Activated naive CD4-positive, alpha-beta T cell treated with anti-CD3 and anti-CD28 coated beads, Interleukin-2, amount 50 U/mL, for 16 hours (primary cell): ENCODE measurements at places on chromosomes 6 and 20.

DNA sequence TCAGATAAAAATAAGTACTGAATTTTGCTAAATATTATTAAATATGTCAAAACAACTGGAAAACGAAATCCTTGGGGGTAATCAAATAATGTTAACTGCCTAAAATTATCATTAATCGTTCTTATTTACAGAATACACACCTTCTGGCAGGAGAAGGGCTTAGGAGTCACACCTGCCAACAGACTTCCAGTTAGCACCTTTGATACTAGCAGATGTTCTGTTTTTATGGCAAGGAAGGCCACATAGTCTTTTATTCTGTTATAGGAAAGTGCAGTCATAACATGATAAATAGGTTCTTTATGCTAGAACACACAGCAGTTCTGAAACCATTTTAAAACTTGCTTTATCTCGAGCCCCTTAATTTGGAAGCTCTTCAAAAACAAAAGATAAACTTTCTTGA is 464.1 kb downstream of the UTRN start:
- DNase-seq: no peak

DNA sequence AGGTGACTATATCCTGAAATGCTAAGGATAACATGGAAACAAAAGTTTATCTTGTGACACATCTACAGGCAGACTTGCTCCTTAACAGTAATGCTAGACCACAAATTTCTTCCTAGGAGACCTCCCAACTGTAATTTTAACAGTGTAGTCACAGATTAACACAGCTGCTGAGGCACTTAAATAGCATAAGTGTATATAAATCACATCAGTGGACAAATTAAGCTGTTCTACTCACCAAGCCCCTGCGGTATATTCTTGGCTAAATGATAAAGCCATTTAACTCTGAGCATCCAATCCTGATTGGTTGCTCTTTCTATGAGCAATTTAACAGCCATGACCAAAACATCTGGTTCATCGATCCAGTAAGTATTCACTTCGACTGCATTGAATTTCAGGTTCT is 73.3 kb upstream of the LYRM2 start:
- DNase-seq: no peak

DNA sequence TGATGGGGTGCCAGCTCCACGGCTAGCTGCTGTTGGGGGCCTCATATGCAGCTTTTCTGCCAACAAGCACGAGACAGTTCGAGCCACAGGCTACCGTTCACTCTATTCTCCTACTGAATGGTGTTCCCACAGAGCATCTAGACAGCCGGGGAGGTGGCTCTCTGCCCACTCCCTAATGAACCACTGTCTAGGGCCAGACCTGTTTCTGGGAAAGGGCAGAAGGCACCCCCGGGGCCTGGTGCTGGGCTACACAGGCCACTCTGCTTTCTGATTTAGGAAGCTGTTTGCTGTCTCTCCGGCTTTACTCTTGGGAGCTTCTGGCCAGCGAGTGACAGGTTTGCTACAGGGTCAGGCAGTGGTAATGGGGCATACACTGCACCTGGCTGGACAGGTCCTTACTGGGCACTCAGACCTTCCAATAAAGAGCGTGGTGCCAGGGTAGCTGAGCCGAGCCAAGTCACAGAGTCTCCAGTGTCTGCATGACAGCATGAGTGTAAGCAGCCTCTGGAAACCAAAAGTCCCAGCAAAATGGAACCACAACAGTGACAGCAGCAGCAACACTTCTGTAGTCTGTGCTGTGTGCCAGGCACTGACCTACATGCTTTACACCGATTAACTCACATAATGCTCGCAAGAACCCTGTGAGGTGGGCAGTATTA is 8.4 kb downstream of the CCDC167 start:
- DNase-seq: no peak

- no peak for DNase-seq
These were observed 228.0 kb upstream of the PLN start for GRCh38 chr6:118319894-118320649.

DNA sequence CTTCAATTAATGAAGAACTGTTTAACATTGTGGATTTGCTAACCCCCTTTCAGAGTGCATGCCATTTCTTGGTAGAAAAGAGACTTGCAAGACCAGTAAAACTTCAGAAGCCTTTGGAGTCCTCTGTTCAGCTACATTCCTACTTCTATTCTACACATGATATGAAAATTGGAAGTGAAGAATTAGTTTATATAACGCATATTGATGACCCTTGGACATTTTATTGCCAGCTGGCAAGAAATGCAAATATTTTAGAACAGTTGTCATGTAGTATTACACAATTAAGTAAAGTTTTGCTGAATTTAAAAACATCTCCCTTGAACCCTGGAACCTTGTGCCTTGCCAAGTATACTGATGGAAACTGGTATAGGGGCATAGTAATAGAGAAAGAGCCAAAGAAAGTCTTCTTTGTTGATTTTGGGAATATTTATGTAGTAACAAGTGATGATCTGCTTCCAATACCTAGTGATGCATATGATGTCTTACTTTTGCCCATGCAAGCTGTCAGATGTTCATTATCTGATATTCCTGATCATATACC is 3.3 kb downstream of the TDRD6 start:
- no peak for DNase-seq

GRCh38 chr6:82080767-82081166 is 166.8 kb downstream of the IBTK start:
- no peak for DNase-seq

DNA sequence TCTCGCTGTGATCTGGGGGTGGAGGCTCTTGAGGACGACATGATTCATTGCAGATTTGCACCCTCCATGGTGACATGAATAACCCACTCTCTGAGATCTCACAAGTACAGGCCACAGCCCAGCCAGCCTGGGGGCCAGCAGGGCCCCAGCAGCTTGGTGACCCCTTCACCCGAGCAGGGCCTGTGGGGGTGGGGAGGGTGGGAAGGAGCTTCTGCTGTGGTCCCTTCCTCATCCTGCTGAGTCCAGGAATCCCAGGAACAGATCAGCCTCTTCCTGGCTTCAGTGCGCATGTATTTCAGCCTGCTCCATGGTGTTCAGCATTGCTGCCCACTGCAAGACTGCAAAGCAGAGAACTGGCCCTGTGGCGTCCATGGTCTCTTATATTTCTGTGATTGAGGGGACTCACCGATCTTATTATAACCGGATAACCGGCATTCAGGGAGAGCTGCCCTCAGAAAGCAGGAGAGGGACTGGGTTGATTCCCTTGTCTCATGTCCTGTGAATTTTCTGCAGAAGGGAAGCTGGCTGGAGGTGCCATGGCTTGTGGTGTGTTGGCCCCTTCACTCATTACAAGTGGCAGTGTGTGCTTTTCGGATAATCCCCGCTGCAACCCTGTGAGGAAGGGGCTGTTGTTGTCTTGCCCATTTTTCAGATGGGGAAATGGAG is 118.8 kb upstream of the FRMD1 start:
- no peak for DNase-seq

DNA sequence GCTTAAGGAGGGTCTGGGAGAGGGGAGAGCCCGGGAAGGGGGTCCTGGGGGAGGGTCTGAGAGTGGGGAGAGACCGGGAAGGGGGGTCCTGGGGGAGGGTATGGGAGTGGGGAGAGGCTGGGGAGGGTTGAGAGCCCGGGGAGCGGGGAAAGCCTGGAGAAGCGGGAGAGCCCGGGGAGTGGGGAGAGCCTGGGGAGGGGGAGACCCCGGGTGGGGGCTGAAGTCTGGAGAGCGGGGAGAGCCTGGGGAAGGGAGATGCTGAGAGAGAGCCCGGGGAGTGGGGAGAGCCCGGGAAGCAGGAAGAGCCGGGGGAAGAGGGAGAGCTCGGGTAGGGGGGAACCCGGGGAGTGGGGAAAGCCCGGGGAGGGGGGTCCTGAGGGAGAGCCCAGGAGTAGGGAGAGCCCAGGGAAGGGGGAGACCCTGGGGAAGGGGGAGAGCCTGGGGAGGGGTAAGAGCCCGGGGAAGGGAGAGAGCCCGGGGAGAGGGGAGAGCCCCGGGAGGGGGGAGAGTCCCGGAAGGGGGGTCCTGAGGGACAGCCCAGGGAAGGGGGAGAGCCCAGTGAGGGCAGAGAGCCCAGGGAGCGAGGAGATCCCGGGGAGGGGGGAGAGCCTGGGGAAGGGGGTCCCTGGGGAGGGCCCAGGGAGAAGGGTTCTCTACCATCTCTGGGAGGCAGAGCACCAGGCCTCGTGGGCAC is 148.5 kb downstream of the SYNDIG1 start:
- no peak for DNase-seq

DNA sequence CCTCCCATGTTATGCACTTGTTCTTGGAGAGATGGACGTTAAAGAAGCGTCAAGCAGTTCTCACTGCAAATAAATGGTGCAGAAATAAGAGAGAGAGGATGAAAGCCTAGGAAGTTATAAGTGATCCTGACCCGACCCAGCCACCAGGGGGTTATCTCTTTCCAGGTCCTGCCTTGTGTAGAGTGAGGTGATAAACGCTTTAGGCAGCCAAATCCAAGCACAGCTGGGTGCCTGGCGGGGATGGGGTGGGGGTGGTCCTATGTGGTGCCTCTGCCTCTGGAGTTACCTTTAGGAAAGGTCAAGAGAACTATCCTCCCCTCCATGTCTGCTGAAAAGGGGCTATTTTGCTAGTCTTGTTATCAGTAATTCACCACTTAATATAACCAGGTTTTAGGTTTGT is 9.2 kb upstream of the TFAP2A start:
- DNase-seq: no peak
